ENCODE measurements at places on chromosomes 1 and 21. TPM values are rescaled to one million over a fixed set of nuclear protein-coding genes. Genes with fewer than 3 reads are reported as not detected.

GRCh38 chr21:17769447-17769845, 49.7 kb downstream of the C21orf91 start:
- no peak for DNase-seq

The RGS1 gene
- 31.6 TPM for total RNA-seq

DNA sequence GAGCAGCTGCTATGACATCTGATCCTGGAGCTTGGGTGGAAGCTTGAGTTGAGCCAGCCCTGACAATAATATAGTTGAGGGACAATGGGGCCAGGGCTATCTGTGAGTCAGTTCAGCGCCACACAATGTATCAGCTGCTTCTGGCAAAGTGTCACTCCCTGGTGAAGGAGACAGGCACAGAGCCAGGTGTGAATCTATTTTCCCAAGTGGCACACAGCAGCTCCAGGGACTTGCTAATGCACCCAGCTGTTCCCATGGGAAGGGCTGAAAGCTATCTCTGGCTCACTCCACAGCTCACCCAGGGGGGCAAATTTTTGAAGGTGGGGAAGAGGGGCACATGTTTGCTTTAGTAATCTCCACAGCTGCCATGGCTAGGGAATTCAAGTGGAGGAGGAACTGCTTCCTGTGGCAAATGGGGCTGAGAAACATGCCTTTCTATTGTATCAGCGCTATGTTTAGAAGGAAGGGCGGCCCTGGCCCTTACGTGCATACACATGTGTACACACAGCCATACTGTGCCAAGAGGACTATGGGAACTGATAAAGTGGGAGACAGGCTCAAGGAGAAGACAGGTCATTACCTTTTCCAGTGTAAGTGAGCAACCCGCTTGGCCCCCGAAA, 2.2 kb downstream of the CYB5R1 start:
- peak; percentile 87 for DNase-seq

DNA sequence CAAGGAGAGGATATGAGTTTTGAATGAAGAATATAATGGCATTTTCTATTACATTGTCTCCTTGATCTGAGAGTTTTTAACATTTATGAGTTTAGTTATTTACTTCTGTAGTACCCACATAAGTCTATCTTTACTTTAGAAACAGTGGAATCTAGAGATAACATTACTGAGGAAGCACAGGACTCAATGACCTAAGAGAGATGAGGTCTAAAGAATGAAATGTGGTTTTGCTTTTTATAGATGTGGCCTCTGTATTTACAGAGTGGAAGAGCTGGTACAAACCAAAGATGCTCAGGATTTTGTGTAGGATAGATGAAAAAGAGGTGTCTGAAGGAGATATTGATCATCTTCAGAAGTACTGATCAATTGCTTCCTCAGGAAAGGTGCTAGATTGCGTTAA, 177.3 kb downstream of the KCTD3 start:
- no peak for DNase-seq

The KCNN3 gene
- 10.8 TPM for total RNA-seq

- DNase-seq = no peak
These were observed 14.6 kb upstream of the C1orf159 start for GRCh38 chr1:1130206-1131120.
